Ecto neural progenitor cell (in vitro differentiated cells): ENCODE measurements at places on chromosomes 6 and 20.

GRCh38 chr20:57669632-57670031 is 40.2 kb downstream of the PMEPA1 start:
- no peak for DNase-seq

DNA sequence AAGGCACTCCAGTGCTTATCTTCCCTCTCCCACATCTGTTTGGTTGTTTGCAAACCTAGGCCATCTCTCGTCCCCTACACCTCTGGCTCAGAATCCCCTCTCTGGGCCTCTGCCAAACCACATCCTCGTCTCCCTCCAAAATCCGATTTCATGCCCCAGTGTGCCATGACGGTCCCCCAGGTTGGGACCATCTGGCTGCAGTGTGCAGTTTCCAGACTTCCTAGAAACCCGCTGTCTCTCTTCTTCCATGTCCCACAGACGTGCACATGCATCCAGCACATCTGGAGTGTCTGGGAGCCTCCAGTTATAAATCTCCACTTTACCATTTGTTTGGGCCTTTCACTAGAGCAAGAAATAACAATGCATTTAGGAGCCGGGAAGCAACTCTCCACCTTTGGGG is 316.2 kb downstream of the KIF16B start:
- no peak for DNase-seq

- DNase-seq, result no peak
Measured at GRCh38 chr20:56558968-56559367, 25.9 kb downstream of the FAM209B start.

GRCh38 chr20:13915284-13915683 is 75.1 kb downstream of the SEL1L2 start:
- no peak for DNase-seq

DNA sequence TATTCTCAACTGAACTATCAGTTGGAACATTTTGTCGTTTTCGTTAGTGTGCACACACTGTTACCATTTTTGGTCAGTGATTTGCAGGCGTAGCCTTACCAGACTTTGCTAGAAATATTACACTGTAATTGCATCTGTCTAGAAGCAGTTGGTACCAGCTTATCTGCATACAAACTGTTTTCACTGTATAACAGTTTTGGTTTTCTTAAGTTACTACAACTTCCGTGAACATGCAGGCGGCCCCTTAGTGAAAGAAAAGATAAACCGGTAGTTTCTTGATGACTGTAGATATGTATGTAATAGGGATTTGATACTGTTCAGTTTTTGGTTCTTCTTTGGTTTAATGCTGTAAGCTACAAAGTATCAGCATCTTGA is 1.3 kb downstream of the DSTN start:
- no peak for DNase-seq

DNA sequence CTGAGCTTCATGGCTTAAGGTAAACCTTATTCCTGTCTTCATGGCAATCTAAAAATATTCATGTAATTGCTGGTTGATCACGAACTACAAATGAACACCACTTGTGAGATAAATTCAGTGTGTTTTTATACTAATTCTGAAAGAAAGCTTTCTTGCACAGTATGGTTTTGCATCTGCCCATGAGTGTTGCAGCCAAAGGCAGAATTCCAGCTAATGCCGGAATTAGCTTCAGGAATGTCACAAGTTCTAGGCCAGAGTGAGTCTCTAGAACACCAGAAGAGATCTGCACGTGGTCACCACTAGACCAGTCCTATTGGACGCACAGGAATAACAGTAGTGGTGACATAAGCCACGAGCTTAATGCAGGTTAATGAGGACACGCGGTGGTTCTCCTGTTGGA is 223.7 kb downstream of the CDH4 start:
- no peak for DNase-seq

DNA sequence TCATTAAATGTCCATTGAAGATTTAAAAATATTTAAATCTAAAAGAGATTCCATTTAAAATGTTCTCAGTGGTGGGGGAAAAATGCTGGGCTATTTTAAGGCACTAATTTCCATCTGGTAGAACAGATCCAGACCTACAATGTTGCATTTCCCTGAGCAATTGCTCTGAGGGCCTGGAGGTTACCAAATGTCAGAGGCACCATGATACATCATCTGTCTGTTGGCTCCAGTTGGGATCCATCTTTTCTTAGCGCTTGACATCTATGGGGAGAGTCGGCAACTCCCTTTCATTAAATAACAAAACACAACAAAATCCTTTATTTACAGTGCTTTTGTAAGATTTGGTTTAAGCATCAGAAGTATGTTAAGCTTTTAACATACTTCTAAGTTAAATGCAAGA is 224.5 kb downstream of the FOXC1 start:
- DNase-seq, result no peak

GRCh38 chr20:11230999-11231398 is 557.2 kb upstream of the JAG1 start:
- no peak for DNase-seq

DNA sequence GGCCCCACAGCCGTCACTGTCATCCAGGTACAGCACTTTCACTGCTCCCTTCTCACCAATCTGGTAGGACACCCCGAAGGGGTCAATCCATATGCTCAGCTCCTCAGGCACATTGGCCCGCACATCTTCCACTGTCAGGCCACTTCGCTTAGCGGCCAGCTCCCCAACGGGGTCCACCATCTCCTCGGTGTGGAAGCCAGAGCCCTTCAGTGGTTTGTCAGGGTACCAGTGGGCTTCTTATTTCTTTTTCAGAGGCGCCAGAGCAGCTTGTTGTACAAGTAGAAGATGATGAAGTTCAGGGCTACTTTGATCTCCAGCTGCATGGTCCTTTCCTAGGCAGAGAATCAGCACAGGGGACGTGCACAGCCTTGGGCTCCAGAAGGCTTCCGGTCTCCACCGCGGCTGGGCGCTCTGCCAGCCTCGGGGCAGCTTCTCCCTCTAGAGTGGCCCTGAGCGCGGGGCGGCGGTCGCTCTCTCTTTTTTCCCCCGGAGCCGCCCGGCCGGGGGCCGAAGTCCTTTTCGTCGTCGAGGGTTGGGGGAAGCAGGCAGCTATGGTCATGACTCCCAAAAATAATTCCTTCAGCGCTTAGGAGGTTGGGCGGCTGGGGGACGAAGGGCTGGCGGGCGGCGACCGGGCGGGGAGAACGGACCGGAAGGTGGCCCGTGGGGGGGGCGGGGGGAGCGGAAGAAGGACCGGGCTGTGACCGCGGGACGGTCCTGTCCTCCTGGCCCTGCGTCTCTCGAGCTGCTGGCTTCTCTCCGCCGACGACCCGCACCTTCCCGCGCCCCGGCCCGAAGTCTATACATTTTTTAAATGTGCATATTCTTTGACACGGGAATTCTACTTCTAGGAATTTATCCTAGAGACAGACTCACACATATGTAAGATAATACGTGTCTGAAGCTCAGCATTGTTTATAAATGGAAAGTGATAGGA is 6.5 kb upstream of the ZSCAN9 start:
- DNase-seq, result peak; percentile 75

DNA sequence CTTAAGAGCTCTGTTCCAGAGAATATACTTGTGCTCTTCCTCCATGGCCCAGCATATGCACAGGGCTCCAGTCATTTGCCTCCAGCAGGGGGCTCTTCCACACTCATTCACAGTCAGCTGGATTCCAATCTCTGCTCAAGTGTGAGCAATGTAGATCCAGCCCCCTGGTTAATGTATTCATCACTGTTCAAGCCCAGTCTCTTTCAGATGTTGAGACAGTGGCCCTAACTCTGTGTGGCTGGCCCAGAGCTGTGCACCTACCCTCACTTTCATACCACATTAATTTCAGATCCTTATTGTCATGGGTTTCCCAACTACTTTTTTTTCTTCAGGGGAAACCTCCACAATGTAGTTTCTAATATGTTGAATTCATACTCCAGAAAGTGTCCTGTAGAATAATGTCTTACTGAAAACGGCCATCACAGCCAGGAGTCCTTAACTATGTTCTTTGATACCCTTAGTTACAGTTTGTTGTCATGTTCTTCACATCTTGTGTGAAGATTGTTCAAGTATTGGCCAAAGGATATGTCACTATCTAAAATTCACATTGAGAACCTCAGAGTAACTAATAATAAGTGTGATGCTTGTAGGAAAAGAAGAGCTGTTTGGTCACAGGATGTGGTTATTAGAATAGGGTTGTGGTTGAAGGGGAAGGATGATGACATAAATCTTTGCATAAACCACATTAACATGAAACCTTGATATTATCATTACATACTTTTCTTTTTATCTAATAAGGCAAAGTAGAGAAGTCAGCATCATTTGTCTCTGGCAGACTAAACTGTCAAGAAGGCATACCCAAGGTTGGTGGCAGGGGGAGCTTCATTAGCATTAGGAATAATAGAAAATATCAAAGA is 14.4 kb upstream of the HLA-DQA1 start:
- peak; percentile 67 for DNase-seq

DNA sequence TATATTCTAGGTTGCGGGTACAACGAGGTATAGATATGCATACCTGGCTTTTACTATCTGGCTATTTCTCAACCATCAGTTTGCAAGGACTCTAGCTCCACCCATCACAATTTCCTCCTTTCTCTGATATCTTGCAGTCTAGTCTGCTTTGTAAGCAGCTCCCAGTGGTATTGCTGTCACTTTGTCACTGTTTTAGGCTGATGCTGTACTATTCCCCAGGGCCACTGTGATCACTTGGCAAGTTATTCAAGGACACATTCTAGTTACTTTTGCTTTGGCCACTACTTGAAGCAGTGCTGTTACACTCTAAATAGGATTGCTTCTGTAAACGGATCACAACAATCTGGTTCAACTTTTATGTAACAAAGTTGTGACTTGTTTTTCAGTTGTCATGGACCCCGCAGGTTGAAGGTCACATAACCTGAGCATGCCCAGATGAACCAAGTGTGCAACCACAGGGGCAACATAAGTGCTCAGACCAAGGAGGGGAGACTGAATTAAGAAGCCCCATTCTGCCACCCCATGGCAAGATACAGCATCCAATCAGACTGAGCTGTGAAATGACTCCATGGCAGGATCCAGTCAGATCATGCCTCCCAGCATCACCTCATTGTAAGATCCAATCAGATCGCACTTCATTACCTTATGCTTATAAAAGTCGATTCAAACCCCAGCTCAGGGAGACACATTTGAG is 588.4 kb upstream of the CITED2 start:
- no peak for DNase-seq

GRCh38 chr6:168183613-168183970 is 104.6 kb upstream of the FRMD1 start:
- DNase-seq, result no peak

DNA sequence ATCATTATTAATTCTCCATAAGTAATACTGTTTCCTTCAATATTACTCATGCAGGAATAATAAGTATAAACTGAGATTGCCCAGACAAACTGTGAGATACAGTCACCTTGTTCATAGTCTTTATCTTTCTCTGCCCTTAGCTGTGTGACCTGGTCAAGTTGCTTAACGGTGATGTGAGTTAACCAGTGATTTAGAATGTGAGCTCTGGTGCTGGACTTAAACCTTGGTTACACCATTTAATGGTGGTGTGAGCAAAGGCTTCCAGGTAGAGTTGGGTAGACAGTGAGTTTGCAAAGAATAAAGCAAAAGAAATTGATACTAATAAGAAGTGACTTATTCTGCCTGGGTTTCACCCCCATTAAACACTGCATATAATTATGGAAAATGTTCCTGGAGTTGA is 86.2 kb upstream of the DEFB112 start:
- DNase-seq, result no peak

- DNase-seq, result no peak
Measured at GRCh38 chr6:15539722-15540270, 123.0 kb downstream of the DTNBP1 start.

GRCh38 chr6:20058912-20059311 is 153.4 kb downstream of the MBOAT1 start:
- DNase-seq, result no peak

DNA sequence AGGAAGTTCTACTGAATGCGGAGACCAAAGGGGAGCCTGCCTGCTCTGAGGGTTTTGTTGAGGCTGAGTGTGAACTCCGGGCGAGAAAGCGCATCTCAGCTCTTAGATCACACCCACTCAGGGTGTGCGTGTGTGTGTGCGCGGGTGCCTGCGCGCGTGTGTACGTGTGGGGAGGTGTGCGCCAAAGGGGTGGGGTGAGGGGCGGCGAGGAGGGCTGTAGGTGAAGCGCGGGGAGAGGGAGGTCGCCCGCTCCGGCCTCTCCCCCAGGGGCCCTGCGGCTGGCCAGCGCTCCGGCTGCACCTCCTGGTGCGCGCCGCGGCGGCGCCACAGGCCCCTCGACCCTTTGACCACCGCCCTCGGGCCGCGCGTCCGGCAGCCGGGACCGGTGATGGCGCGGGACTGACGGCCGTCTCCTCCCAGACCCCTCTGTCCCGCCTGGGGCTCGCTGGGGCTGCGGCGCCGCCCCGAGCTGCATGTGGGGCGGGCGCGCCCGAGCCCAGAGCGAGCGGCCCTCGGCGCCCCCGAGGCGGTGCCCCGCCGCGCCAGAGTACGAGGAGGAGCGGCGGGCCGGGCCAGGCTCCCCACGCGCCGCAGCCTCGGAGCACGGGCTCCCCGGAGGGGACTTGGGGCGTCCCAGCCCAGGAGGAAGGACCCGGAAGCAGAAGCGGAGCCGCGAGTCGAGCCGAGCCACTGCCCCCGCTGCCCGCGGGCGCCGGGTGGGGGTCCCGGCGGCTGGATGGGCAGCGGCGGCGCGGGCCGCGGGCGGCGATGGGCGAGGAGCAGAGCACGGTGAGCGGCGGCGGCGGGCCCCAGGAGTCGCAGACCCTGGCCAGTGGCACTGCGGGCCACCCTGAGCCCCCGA is at the start of gene RNF217:
Gene RNF217 (plus strand): TSS at position 661 of the 862 bp plus-strand sequence. CDS start 108 bp downstream, at position 769.
- DNase-seq, result peak; percentile 74

- no peak for DNase-seq
Measured at GRCh38 chr6:70125602-70126001, 177.3 kb downstream of the COL9A1 start.

- DNase-seq, result peak; percentile 83
Measured at GRCh38 chr6:27312146-27312949, at the start of gene POM121L2. Gene POM121L2, minus strand, starts transcription at chr6:27312273. Its CDS starts 103 bp downstream, at chr6:27312170.

DNA sequence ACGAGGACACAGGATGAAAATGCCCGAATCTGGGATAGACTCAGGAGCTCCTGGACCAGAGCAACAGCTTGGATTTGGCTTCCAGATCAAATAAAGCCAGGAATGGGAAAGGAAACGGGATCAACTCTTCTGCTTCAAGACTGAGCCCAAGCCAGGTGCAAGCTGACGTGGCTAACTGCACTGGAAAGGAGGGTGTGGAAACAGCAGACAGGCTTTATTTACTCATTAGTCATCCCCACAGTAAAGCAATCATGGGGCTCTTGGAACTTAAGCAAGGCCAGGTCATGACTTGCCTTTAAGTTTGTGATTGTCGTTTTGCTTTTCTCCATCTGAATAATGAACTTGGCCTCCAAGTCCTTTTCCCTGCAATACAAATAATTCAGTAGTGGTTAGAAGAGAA is 45.2 kb downstream of the KIF16B start:
- no peak for DNase-seq

- no peak for DNase-seq
Measured at GRCh38 chr6:149948011-149948410, 6.2 kb downstream of the ULBP2 start.
